Foreskin fibroblast (primary cell): ENCODE measurements at places on chromosomes 2 and 18.

GRCh38 chr2:173472112-173472511 lies 117.4 kb downstream of the CDCA7 start:
- no peak for DNase-seq

GRCh38 chr2:182187130-182187529 lies 201.5 kb downstream of the PPP1R1C start:
- DNase-seq, result no peak

GRCh38 chr2:53877556-53877955 lies 17.8 kb upstream of the GPR75 start:
- DNase-seq, result peak; percentile 17

- DNase-seq, result no peak
Measured at GRCh38 chr2:207437136-207437523, 92.6 kb upstream of the CREB1 start.

- DNase-seq, result no peak
Measured at GRCh38 chr2:228709788-228710371, 528.4 kb upstream of the SPHKAP start.

DNA sequence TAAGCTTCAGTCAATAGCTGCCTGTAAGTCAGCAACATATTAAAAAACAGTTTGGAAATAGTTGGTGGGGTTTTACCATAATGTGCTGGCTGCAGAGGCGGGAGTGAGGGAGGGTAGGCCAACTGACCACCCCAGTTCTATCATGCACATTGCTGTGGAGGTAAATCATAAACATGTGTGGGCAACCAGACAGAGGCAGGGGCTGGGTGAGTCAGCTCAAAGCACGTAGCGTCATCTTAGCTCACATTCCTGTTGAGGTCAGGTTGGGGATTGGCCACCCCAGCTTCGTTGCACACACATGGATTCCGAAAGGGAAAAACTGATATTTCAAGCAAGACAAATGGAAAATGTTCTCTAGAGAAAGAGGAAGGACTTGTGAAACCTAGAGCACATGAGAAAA lies 19.5 kb downstream of the GPR45 start:
- peak; percentile 90 for DNase-seq

- no peak for DNase-seq
Measured at GRCh38 chr2:16553226-16553625, 112.4 kb downstream of the CYRIA start.

- DNase-seq, result no peak
Measured at GRCh38 chr18:13076886-13077285, 85.7 kb downstream of the CEP192 start.

GRCh38 chr2:216034065-216034464 lies 20.7 kb upstream of the MREG start:
- DNase-seq, result peak; percentile 49

DNA sequence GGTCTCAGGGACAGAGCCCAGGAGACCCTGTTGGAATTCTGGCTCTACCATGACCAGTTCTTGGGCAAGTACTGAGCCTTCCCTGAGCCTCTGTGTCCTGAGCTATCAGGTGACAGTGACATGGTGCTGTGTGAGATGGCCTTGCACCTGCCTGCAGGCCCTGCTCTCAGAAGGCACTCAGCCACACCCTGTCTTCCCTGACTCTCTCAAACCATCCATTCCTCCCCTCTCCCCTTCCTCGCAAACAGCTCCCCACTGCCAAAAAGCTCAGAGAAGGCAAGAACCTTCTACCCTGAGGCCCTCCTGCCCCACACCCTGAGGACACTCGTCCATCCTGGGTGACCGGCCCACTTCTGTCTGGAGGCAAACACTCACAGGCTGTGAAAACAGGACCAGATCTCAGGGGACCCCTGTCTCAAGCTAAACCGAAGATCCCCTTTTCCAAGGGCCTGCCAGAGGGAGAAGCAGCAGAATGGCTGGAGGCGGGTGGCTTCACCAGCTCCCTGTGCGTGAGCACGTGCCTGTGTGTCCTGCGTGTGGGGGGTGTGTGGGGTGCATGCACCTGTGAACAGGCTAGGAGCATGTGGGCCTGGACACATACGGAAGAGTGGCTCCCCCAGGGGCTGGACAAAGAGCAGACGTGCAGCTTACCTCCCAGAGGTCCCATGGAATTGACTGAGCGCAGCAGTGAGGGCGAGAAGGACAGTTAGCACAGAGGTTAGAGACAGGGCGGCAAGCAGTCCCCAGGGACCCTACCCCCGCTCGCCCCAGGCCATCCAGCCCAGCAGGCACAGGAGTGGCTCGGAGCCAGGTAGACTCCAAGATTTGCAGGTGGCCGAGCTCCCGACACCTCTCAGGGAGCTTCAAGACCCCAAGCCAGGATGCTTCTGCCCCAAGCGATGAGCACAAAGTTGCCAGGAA lies 53.9 kb downstream of the BIN1 start:
- no peak for DNase-seq

- no peak for DNase-seq
Measured at GRCh38 chr2:36397728-36398413, 42.3 kb downstream of the CRIM1 start.

- DNase-seq, result no peak
Measured at GRCh38 chr2:241062389-241063092, 39.5 kb downstream of the MTERF4 start.

GRCh38 chr2:8537562-8538155 lies 144.2 kb upstream of the ID2 start:
- DNase-seq, result no peak

DNA sequence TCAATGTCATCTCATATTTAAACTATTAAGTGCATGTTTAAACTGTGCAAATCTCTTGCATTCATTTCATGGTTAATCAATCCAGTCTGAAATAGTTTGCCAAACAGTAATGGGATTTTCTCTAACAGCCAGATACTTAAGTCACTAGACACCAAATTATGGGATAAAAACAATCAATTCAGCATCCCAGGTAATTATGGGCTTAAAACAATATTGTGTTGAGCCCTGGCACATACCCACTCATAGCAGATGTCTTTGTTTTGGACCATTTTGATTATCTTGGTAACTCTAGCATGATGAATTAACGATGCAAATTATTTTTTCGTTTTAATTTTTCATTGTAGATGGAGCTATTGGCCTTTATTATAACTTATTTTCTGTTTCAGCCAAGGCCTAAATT lies 118.5 kb upstream of the CD302 start:
- no peak for DNase-seq

GRCh38 chr18:48956356-48956755 lies 5.6 kb upstream of the SMAD7 start:
- peak; percentile 80 for DNase-seq

DNA sequence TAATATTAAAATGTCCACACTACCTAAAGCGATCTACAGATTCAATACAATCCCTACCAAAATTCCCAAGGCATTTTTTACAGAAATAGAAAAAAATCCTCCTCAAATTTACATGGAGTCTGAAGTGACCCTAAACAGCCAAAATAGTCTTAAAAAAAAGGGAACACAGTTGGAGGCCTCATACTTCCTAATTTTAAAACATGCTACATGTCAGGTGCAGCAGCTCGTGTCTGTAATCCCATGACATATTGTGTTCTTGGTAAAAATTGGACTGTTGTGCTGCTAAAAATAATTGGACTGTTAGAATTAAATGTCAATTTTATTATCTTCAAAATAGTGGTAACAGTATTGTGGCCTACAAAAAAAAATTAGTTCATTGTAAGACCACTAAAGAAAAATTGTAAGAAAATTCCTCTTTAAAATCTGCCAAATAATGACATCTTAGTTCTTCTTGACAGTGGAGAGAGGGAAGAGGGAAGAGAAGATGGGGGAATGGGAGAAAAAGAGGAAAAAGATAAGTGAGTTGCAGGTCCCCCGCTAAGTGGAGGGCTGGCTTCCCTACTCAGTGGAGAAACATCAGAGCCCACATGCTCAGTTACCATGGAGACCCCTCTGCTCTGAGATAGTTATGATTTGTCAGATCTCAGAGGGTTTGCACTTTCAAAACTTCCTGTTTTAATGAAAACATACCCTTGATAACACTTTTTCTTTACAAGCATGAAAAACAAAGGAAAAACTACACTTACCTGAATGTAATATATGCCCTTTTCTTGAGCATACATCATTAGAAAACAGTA lies 46.5 kb downstream of the UNC50 start:
- no peak for DNase-seq

DNA sequence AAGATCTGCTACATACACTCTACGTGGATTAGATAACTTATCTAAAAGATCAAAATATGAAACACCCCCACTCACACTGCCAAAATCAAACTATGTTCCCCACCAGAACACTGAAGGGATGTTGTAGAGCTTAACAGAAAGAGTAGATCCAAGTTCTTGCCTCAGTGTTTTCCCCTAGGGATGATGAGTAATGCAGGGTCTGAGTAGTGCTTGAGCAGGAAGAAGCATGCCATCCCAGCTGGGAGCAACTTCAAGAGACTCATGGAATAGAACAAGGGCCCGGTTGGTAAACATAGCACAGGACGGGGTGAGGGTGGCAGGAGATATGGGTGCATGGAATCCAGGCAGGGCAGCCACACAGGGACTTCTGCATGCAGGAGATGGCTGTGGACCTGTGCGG lies 74.3 kb downstream of the SNTG2 start:
- peak; percentile 69 for DNase-seq

GRCh38 chr2:191566344-191566743 lies 111.6 kb upstream of the NABP1 start:
- peak; percentile 83 for DNase-seq

DNA sequence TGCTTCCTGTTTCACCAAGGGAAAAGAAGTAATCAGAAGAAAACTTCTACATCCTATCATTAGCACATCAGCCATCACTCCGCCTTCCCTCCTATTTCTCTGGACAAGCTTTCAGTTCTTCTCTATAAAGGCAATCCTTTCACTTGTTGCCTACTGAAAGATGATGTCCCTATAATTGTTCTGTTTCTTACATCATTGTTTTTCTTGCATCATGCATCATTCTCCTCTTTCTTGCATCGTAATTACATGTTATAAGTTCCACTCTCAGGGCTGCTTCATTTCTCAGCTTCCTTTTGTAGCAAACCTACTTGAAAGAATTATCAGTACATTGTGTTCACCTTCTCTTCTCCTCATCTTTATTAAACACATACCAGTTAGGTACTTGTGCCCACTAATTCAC lies 7.2 kb downstream of the SLC30A6 start:
- DNase-seq, result no peak

DNA sequence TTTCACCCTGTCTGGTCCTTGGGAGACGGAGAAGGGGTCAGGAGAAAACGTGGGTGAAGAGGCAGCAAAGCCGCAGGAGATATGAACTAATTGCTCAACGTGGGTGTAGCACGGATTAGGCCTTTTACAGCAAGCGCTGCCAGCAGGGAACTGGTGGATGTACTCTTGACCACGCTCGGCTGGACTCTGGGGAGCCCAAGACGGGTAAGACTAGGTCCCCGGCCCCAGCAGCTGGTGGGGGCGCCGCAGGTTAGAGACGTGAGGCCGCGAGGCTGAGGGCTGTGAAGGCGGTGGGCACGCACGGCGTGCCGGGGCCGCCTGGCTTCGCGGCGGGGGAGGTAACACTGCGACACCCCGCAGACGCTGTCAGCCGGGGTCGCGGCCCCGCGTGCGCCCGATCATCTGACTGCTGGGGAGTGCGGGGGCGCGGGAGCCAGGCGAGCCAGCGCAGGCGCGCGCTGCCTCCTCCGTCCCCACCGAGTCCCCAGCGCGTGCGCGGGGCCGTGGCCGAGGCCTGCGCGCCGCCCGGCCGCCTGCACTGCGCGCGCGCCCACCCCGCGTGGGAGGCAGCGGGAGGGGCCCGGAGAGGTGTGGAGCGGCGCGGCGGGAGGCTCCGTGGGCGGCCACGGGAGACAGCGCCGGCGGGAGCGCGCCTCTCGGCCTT lies at the start of gene CLIP4:
TSS of gene CLIP4 (plus strand) at position 470 of the 664 bp plus-strand sequence. CDS start 5,974 bp downstream, outside the sequence.
- DNase-seq, result peak; percentile 88

DNA sequence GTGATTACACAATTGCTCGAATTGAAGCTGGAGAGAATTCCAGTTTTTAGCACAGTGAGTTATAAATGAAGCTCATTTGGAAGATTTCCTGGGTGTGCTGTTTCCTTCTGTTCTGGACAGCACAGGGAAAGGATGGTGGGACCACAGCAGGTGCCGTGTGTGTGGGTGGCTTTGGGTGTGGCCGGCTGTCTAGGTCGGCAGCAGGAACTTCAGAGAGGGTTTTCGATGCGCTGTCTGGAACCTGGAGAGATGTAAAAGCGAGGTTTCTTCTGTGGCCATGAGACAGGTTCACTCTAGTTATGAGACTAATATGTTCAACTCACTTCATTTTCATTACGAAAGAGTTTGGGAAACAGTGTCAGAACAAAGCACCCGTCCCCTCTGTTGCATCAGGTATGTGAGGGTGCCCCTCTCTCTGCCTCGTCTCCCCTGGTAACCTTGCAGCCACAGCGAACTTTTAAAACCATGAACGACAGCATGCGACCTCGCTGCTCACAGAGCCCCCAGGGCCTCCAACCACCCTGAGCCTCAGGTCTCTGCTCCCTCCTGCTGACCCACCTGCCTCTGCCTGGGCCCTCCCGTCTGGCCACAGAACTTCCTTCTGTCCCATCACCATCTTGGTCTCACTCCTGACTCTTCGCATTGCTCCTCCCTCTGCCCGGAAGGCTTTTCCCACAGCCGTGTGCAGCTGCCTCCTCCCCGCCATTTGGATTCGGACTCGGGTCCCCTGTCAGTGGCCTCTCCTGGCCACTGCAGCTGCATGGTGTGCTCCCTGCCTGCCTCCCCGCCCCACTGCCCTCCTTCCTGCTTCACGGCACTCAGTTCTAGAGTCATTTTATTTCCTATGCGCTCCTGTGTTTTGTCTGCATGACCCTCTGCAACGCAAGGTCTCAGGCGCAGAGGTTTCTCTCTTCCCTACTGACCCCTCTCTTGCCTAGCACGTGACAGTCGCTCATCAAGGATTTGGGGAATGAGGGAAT lies 151.2 kb downstream of the NDUFA10 start:
- no peak for DNase-seq

DNA sequence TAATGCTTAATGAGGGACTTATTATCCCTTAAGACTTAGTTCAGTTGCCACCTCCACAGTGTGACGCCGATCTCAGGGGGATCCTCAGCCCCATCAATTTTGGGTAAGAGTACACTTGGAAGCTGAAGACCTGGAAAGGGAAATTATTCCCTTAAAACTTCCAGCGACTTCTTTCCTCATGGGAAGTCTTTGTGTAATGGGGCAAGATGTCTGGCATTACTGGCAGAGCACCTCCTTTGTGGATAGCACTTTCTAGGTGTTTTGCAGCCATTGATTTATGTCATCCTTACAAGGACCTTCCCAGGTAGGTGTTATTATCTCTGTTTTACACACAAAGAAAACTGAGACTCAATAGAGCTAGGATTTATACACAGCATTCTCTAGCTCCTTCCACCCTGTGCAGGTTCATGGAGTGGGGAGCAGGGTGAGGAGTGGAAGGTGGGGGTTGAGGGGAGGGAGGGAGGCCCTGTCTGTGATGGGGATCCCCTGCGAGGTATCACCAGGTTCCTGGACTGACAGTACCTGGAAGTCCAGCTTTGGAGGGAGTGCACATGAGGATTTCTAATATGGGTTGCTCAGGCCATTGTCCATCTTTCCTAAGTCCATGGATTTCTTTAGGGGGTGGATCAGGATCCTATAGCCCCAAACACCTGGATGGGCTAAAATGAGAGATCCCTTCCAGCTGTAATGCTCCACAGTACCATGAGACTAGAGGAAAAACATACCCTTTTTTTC lies 79.4 kb downstream of the MYCN start:
- DNase-seq, result no peak
